Activated CD4-positive, alpha-beta T cell treated with anti-CD3 and anti-CD28 coated beads for 36 hours (primary cell): ENCODE measurements at places on chromosomes 5 and 9.
A peak's percentile ranks its signal among the peaks of the same experiment; 100 is the strongest.

- no peak for DNase-seq
Observed at GRCh38 chr9:88775037-88775471, 216.2 kb upstream of the S1PR3 start.

- no peak for DNase-seq
Observed at GRCh38 chr5:131758520-131758900, 38.3 kb downstream of the FNIP1 start.

GRCh38 chr5:60274747-60275146, 381.2 kb upstream of the PDE4D start:
- DNase-seq: no peak

DNA sequence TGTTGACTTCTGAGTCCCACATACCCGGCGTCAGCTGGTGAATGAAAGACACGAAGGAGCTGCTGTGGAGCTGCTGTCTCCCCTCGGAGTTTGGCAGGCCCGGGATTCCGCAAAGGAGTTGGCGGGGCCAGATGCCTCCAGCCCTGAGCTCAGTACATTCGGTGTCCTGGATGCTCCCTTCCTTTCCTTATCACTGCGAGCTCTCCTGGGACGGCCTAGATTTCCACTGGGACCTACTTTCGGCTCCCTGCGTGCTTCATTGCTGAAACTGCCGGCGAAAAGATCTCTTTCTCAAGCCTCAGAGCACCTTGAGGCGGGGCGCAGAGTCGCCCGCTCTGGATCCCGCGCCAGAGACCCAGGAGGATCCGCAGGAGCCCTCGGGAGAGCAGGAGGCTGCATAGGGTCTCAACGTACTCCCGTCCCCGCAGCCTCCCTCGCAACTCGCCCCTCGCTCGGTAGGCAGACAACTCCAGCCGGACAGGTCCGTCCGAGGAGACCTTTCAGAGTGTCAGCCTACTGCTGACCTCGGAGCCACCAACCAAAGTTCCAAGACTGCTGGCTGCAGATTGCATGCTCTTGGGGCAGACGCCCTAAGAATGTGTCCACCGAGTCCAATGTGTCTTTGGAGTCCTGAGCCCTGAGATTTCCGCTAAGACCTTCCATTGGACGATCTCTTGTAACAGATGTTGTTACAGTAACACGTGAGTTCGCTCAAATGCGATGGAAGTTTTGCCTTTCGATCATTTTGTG, 6.1 kb downstream of the ANXA2R start:
- DNase-seq: no peak

DNA sequence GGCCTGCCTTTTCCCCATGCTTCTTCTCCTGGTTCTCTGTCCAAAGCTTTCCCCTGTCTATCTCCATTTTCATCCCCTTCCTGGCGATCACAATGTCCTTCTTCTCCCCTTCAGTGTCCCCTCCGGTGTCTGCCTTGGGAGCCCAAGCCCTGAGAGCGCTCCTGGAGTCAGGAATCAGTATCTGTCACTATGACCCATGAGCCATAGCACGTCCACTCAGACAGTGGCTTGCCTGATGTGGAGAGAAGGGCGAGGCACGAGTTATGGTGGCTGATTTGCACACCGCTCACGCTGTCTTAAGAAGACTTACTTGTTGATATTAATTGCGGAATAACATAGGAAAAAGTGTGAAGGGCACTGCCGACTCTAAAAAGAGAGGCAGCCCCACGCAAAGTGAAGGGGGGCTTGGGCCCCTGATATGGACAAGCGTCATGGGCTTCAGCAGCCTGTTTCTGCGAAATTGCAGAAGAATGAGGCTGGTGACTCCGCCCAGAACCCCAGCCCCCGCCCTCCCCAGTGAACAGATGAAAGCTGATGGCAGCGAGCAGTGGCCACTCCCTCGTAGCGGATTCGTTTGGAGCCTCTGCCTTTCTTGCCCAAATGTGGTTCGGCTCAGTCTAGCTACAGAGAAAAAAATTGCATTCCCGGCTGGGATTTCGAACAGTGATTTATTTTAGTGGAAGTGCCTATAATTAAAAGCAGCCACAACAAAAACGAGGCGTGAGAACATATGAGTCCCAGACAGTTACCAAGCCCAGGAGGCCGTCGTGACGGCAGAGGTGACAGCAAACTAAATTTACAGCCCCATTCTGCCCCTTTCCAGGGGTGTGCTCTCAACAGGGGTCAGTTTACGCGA, 149.8 kb downstream of the ICE1 start:
- no peak for DNase-seq

- DNase-seq: no peak
Observed at GRCh38 chr9:130137641-130138081, 34.5 kb upstream of the NCS1 start.

DNA sequence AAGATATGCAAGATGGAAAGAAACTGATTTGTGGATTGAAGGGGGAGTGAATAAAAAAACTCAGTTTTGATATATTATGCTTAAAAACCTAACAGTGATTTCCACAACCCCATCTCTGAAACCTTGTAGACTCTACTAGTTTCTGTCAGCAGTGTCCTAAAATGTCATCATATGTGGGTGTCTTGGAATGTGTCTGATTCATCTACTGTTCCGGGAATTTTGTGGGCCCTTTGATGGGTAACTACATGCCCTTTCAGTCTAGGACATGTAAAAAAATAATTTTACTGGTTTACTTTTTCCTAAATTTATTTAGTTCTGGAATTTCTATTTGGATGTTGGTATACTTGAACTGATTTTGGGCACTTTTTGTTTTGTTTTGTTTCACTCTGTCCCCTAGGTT, 118.9 kb upstream of the NMUR2 start:
- DNase-seq: no peak

DNA sequence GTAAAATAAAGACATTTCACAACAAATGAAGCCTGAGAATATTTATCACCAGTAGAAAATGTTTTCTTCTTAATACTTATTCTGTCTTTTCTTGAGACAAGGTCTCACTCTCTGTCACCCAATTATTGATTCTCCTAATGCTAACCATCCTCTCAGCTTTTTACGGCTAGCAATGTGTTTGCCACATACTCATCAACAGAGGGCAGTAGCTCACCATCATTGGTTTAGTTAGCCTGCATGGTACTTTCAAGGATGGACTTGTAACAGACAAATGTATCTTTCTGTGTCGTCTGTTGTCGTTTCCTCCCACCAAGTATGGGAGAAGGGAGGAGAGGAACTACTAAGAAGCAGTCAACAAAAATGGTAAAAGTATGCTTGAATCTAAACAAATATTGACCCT, 5.9 kb upstream of the ACO1 start:
- DNase-seq: peak; percentile 32

GRCh38 chr9:26243726-26244125, 565.5 kb upstream of the TUSC1 start:
- DNase-seq: no peak
